Effector memory CD8-positive, alpha-beta T cell (primary cell): ENCODE measurements at places on chromosomes 6 and 20.

- no peak for DNase-seq
- H3K4me1 ChIP-seq, result no peaks in the 10 kb centered on the region
- no peaks in the 10 kb centered on the region for H3K27me3 ChIP-seq
- peaks cover 9% of the 10 kb centered on the region for H3K36me3 ChIP-seq
Observed at GRCh38 chr6:37313723-37314486, 39.9 kb upstream of the RNF8 start.

DNA sequence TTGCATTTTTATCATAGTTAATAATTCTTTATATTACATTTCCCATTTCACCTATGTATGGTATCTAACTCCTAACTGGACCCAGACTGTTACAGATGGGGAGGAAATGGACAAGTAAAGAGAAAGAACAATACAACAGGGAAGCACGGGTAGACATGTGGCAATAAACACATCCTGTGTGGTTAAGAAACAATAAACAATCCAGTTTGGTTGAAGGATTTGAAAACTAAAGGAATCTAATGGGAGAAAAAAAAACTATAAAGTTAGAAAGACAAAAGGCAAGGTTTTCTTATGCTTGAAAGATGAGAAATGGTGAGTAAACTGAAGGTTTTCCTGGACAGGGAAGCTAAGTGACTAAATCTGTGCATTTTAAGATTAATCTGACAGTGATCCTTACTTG, 34.9 kb upstream of the ALDH8A1 start:
- H3K27ac ChIP-seq, result no peak overlapping the region
- H3K4me3 ChIP-seq, result no peak overlapping the region
- no peak for DNase-seq

DNA sequence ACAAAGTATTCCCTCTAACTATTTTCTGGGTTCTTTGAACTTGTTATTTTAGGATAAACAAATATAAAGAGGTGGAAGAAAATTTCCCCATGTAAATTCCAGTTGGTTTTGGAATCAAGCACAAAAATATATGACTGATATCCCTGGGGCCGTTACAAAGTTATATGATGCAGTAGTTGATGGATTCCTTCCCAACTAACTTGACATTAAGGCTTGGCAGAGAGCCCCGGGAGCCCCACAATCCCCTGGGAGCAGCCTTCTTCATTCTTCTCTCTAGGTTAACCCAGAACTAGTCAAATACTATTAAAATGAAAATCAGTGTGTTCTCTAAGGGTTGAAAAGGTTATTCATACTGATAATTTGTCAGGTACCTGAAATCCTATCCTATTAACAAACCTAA, 508.9 kb upstream of the SOX4 start:
- no peaks in the 10 kb centered on the region for H3K4me1 ChIP-seq
- H3K4me3 ChIP-seq, result no peak overlapping the region
- H3K36me3 ChIP-seq, result peaks cover 6% of the 10 kb centered on the region
- no peak overlapping the region for H3K27ac ChIP-seq
- DNase-seq, result no peak

DNA sequence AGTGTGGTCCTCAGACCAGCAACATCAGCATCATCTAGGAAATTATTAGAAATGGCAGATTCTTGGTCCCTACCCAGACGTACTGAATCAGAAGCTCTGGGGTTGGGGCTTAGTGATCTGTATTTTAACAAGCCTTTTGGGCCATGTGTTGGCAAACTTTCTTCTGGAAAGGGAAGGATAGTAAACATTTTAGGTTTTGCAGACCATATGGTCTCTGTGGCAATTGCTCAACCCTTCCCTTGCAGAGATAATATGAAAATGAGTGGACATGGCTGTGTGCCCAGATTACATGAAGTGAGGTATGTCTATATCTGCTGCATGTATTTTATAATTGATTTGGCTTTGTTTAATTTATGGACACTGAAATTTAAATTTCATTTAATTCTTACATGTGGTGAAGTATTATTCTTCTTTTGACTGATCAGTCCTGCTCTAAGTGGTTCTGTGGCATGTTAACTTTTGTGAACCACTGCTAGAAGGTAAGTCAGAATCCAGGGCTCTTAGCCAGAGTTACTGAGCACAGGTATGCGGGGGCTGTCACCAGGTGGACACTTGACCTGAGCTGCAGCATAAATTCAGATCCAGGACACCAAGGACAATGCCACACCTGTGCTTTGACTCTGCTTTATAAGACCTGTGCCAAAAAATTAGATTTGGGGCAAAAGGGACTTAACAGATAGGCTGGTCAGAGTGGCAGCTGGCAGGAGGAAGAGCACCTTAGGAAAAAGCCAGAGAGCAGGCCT, 43.2 kb downstream of the LY86 start:
- peaks cover 3% of the 10 kb centered on the region for H3K4me1 ChIP-seq
- DNase-seq, result no peak
- no peak overlapping the region for H3K4me3 ChIP-seq
- no peak overlapping the region for H3K27ac ChIP-seq

DNA sequence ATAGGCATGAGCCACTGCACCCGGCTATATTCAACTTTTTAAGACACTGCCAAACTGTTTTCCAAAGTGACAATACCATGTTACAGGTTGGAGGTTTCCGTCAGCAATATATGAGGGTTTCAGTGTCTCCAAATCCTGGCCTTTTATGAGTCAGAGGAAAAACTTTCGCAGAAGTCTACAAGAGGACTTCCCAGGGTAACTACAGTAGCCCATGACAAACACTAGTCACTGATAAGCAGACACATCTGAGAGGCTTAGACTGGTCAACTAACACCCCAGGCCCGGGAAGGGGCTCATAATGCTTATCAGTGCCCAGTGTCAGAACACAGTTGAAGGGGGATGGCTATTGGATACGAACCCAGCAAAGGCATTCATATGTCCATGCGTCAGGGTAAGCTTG, 85.4 kb downstream of the SOX4 start:
- no peak for DNase-seq
- H3K4me1 ChIP-seq, result no peaks in the 10 kb centered on the region
- H3K36me3 ChIP-seq, result no peaks in the 10 kb centered on the region

- no peaks in the 10 kb centered on the region for H3K27me3 ChIP-seq
- H3K27ac ChIP-seq, result no peak overlapping the region
- H3K36me3 ChIP-seq, result peaks cover 4% of the 10 kb centered on the region
- H3K4me1 ChIP-seq, result no peaks in the 10 kb centered on the region
- no peak overlapping the region for H3K4me3 ChIP-seq
Observed at GRCh38 chr6:142700032-142700431, 244.9 kb downstream of the HIVEP2 start.

- peaks cover 4% of the 10 kb centered on the region for H3K4me1 ChIP-seq
- H3K36me3 ChIP-seq, result no peaks in the 10 kb centered on the region
Observed at GRCh38 chr20:63024573-63025392, 18.0 kb upstream of the BHLHE23 start.

DNA sequence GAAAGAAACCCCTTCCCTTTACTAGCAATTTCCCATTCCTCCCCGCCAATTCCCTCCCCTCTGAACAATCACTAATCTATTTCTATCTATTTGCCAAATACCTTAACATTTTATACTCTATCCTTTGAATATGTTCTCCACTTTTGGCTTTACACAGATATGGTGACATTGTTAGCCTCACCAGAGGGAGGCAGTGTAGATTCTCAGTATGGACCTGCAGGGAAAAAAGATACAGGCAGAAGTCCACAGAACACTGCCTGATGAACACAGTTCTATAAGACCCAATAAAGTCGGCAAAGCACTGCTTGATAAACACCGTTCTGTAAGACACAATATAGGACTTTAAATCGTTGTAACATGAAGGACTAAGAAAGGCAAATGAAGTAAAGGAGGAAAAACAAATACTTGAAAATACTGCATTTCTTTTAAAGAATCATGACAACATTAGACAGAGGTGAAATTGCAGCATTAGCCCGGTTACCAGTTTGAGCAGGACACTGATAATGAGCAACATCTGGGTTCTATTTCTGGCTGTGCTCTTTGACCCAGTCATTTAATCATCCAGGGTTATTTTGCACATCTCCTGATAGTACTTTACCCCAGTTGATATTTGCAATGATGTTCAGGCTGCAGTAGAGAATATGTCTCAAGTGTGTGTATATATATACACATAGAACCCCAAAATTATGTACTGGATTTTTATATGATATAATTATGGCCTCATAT, 296.8 kb downstream of the UTRN start:
- peaks cover 35% of the 10 kb centered on the region for H3K36me3 ChIP-seq
- H3K27ac ChIP-seq, result peak overlapping the region; percentile 90
- H3K4me1 ChIP-seq, result peaks cover 40% of the 10 kb centered on the region
- peak overlapping the region; percentile 95 for H3K4me3 ChIP-seq
- H3K27me3 ChIP-seq, result no peaks in the 10 kb centered on the region

- H3K36me3 ChIP-seq, result peaks cover 11% of the 10 kb centered on the region
- peaks cover 20% of the 10 kb centered on the region for H3K4me1 ChIP-seq
- H3K27ac ChIP-seq, result no peak overlapping the region
- DNase-seq, result no peak
- no peaks in the 10 kb centered on the region for H3K27me3 ChIP-seq
- H3K4me3 ChIP-seq, result no peak overlapping the region
Observed at GRCh38 chr6:163432300-163432699, 17.8 kb downstream of the QKI start.

GRCh38 chr6:118708055-118708454, 56.7 kb upstream of the CEP85L start:
- peaks cover 64% of the 10 kb centered on the region for H3K4me1 ChIP-seq
- no peaks in the 10 kb centered on the region for H3K27me3 ChIP-seq
- H3K4me3 ChIP-seq, result peak overlapping the region; percentile 98
- peaks cover 20% of the 10 kb centered on the region for H3K36me3 ChIP-seq
- H3K27ac ChIP-seq, result peak overlapping the region; percentile 90

GRCh38 chr6:71250099-71250602, 38.5 kb upstream of the OGFRL1 start:
- no peaks in the 10 kb centered on the region for H3K36me3 ChIP-seq
- no peak for DNase-seq
- H3K27ac ChIP-seq, result peak overlapping the region; percentile 19
- H3K27me3 ChIP-seq, result peaks cover 30% of the 10 kb centered on the region
- peaks cover 4% of the 10 kb centered on the region for H3K4me1 ChIP-seq

- no peaks in the 10 kb centered on the region for H3K4me1 ChIP-seq
- no peak for DNase-seq
- H3K36me3 ChIP-seq, result no peaks in the 10 kb centered on the region
- H3K27me3 ChIP-seq, result peaks cover 68% of the 10 kb centered on the region
Observed at GRCh38 chr6:167526465-167527368, 201.8 kb downstream of the TTLL2 start.

- no peaks in the 10 kb centered on the region for H3K27me3 ChIP-seq
- peak overlapping the region; percentile 45 for H3K27ac ChIP-seq
- peaks cover 3% of the 10 kb centered on the region for H3K36me3 ChIP-seq
- H3K4me3 ChIP-seq, result no peak overlapping the region
- DNase-seq, result no peak
- H3K4me1 ChIP-seq, result peaks cover 43% of the 10 kb centered on the region
Observed at GRCh38 chr6:25051083-25051482, 115.3 kb upstream of the RIPOR2 start.

- H3K36me3 ChIP-seq, result no peaks in the 10 kb centered on the region
- no peak overlapping the region for H3K27ac ChIP-seq
- no peaks in the 10 kb centered on the region for H3K27me3 ChIP-seq
- no peaks in the 10 kb centered on the region for H3K4me1 ChIP-seq
- no peak for DNase-seq
- no peak overlapping the region for H3K4me3 ChIP-seq
Observed at GRCh38 chr6:74826263-74826662, 379.6 kb downstream of the COL12A1 start.

DNA sequence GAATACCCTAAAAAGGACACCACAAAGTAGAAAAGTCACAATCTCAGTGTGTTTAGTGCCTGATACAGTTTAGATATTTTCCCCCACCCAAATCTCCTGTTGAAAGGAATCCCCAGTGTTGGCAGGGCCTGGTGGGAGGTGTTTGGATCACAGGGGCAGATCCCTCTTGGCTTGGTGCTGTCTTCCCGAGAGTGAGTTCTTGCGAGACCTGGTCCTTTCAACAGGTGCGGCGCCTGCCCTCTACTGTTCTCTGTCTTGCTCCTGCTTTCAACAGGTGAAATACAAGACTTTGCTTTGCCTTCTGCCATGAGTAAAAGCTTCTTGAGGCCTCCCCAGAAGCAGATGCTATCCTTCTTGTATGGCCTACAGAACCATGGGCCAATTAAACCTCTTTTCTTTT, 534.3 kb upstream of the NRSN1 start:
- peaks cover 4% of the 10 kb centered on the region for H3K36me3 ChIP-seq
- H3K27me3 ChIP-seq, result no peaks in the 10 kb centered on the region
- no peaks in the 10 kb centered on the region for H3K4me1 ChIP-seq
- no peak overlapping the region for H3K4me3 ChIP-seq
- no peak for DNase-seq

GRCh38 chr20:40181676-40182075, 507.4 kb downstream of the MAFB start:
- H3K4me1 ChIP-seq, result no peaks in the 10 kb centered on the region
- H3K27ac ChIP-seq, result no peak overlapping the region
- DNase-seq, result no peak
- no peaks in the 10 kb centered on the region for H3K27me3 ChIP-seq
- no peak overlapping the region for H3K4me3 ChIP-seq

DNA sequence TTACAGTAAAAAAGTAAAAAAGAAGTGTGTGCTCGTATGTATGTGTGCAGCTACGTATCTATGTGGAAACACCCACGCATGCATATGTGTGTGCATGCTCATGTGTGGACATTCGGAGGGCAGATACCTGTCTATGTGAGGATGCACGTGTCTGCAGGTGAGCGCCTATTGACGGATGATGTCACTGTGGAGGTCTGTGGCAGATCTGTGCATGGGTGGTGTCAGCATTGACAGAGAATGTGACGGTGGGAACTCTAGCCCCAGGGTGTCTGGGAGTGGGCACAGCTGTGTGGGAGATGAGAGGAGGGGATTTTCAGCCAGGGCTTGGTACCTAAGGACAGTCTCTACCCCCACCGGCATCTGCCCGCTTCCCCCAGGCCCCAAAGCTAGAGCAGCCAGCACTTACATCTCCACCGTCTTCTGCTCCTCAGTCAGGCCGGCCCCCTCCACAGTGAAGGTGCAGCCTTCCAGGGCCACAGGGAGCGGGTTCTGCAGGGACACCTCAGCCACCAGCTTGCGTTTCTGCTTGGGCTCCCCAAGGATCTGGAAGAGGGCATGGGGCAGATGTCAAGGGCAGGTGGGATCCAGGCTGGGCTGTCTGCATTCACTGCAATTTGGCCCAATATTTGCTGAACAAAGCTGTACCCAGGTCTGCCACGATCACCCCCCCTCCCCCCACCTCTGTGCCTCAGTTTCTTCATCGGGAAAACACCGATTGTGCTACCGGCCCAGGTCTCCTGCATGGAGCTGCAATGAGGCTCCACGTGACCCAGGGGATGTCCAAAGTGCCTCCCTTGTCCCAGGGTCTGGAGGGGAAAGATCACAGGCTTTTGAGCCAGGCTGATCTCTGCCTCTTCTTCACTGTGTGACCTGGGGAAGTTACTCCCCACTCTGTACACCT, 34.1 kb downstream of the TGM2 start:
- H3K36me3 ChIP-seq, result no peaks in the 10 kb centered on the region
- peaks cover 3% of the 10 kb centered on the region for H3K4me1 ChIP-seq
- no peak overlapping the region for H3K27ac ChIP-seq
- no peak for DNase-seq

GRCh38 chr6:1787894-1788293, 178.2 kb downstream of the FOXC1 start:
- H3K27ac ChIP-seq, result no peak overlapping the region
- H3K4me3 ChIP-seq, result no peak overlapping the region
- H3K36me3 ChIP-seq, result no peaks in the 10 kb centered on the region
